Aorta (tissue), 5 donors: ENCODE measurements at places on chromosomes 3 and 15. TPM values are rescaled to one million over a fixed set of nuclear protein-coding genes. Genes with fewer than 3 reads are reported as not detected.
A peak's percentile ranks its signal among the peaks of the same experiment; 100 is the strongest.

DNA sequence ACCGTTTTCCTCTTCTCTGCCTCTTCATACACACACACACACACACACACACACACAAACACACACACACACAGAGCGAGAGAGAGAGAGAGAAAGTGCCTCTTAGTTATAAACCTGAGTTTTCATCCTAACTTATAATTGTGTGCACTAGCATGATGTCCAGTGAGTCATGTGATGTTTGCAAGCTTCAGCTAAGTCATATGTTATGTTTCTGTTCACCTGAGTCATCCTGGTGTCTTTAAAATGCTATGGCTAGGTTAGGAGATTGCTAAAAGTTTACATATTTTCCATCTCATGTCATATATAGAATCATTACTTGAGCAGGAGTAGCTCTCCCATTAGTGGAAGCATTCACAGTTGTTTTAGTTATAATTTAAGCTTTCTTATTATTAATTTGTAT, 155.8 kb downstream of the EPHA6 start:
- no peak overlapping the region for H3K27ac ChIP-seq
- no peaks in the 10 kb centered on the region for H3K27me3 ChIP-seq
- no peaks in the 10 kb centered on the region for H3K4me1 ChIP-seq
- no peak for DNase-seq
- H3K36me3 ChIP-seq = no peaks in the 10 kb centered on the region

SPTBN5 gene
- 5.5 TPM for total RNA-seq

DNA sequence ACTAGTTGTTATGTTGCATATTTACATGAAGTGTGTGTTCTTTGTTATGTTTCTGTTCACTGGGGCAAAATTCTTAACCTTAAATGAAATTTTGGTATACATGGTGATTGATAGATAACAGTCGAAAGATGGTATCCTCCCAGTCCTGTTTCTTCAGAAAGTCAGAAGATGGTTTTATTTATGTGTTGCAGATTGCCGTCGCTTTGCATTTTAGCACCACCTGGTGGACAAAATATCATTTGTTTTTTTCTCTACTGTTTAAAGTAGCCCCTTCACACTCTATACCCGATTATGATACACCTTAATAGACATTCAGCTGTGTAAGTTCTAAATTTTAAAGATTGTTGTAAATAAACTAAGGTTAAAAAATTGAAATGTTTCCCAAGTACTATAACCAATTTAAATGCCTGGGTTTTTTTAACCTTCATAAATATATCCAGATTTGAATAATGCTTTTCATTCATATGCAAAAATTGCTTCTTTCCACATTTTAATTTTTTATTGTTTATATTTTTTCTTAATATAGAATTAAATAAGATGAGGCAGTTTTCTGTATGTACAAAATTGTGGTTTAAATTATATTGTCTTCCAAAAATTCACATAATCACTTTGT, 152.2 kb downstream of the ALCAM start:
- no peak for DNase-seq
- H3K27ac ChIP-seq = no peak overlapping the region
- no peaks in the 10 kb centered on the region for H3K36me3 ChIP-seq
- no peak overlapping the region for H3K4me3 ChIP-seq
- H3K4me1 ChIP-seq = no peaks in the 10 kb centered on the region

GRCh38 chr3:115040673-115041286, 106.3 kb downstream of the ZBTB20 start:
- H3K36me3 ChIP-seq = no peaks in the 10 kb centered on the region
- no peaks in the 10 kb centered on the region for H3K27me3 ChIP-seq
- no peak overlapping the region for H3K27ac ChIP-seq
- H3K4me3 ChIP-seq = no peak overlapping the region
- DNase-seq = no peak

DMXL2 gene
- 23.3 TPM for total RNA-seq

GOLGA6A gene
- not detected for total RNA-seq

GRCh38 chr15:74443100-74443909, 9.5 kb upstream of the SEMA7A start:
- DNase-seq = peak; percentile 34
- no peak overlapping the region for H3K4me3 ChIP-seq
- no peaks in the 10 kb centered on the region for H3K27me3 ChIP-seq
- H3K4me1 ChIP-seq = no peaks in the 10 kb centered on the region
- no peak overlapping the region for H3K27ac ChIP-seq
- no peaks in the 10 kb centered on the region for H3K36me3 ChIP-seq
